Breast epithelium (tissue), 4 donors: ENCODE measurements at places on chromosomes 11 and 22.

DNA sequence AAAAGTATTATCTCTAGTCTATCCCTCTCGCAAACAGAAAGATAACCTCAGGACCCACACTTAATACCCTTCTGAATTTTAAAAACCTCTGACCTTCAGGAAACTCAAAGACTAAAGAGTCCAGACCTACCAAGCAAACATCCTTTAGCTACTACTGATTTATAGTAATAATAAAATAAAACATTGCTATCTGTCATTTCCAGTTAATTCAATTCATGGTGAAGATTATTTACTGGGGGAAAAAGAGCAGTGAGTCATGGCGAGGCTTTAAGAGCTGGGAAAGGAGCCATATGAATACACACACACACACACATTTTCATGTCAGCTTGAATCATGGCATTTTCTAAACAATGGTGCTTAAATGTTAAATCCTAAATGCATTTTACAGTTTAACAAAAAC is 87.1 kb downstream of the FAM76B start:
- DNase-seq, result no peak

DNA sequence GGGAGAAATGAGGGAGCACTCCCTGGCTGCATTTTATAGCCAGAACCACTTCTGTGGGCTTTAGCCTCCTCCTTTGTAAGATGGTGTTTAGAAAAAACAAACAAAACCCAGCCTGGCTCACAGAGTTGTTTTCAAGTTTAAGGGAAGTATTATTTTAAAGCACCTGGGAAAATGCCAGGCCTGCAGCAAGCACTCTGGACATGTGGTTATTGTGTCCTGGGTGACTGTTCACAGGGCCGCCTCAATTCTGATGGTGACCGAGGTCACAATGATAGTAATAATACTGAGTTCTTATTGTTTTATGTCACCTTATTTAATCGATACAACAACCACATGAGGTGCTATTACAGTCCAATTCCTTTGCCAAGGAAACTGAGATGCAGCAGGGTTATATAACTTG is 20.7 kb upstream of the SLC22A12 start:
- no peak for DNase-seq

GRCh38 chr11:67607507-67607906 is 771 bp downstream of the NDUFV1 start:
- no peak for DNase-seq

- no peak for DNase-seq
Observed at GRCh38 chr11:20192151-20192550, 31.9 kb upstream of the DBX1 start.

DNA sequence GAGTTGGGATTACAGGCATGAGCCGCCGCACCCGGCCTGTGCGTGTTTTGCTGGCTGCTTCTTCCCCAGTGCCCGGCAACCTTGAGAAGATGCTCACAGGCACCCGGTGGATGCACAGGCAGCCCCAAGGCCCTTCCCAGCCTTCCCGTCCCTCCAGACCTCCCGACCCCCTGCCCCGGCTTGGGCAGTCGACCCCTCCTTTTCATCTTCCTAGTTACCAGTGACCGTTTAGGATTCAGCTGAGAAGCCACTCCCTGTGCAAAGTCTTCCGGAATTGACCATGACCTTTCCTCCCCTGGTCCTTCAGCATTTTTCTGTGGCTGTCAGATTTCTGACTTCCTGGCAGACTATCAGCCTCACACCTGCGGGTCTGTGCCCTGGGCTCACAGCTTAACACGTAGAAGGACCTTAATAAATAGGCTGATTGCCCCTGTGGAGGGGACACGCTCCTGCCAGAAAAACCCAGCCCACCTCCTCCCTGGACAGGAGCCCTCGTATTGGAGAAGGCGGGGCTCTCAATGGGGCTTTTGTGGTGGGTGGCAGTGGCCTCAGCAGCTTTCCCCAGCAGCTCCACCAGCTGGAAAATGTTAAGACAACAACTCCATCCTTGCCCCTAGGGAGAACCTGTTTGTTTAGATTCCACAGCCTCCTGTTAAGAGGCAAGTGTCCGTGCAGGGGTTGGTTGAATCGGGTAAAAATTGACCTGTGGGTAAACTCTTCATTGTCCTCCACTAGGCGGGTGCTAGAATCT is 10.4 kb upstream of the ANO1 start:
- DNase-seq, result peak; percentile 73

DNA sequence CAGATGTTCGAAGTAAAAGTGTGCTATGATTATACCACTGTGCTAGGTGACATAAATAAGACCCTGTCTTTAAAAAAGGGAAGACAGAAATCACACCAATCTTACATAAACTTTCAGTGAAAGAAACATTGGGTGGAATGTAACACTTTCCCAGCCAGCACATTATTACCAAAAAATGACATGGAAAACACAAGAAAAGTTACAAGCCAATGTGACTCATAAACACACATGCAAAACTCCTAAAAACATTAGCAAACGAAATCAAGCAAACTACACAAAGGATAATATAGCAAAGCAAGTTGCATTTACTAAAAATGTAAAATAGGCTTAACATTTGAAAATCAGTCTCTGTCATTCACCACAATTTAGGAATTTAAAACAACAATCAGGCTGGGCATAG is 47.0 kb downstream of the SBF2 start:
- no peak for DNase-seq

- no peak for DNase-seq
Observed at GRCh38 chr11:119418759-119419158, 4.2 kb downstream of the THY1 start.

- DNase-seq, result peak; percentile 74
Observed at GRCh38 chr11:108115500-108116140, 5.7 kb upstream of the ACAT1 start.

- no peak for DNase-seq
Observed at GRCh38 chr11:122036018-122036417, 80.0 kb downstream of the BLID start.

GRCh38 chr11:96948066-96948465 is 558.3 kb downstream of the JRKL start:
- no peak for DNase-seq

GRCh38 chr11:74341921-74342320 is 30.5 kb upstream of the P4HA3 start:
- DNase-seq, result no peak
